ENCODE measurements at places on chromosomes 6 and 20.

DNA sequence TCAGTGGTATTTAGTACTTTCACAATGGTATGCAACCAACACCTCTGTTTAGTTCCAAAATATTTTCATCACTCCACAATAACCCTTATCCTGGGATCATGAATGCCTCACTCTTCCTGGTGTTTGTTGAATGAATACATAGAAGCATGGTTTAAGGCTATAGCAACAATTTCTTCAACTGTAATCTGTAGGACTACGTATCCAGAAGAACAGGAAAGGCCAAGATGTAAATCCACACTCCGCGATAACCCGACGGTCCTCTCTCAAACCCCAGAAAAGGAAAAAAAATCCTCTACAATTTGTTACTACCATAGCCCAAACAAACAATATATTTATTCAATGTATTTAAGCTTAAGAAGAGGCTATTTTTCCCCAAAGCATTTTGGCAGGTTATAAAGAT lies 141.4 kb upstream of the SALL4 start:
- no peak for DNase-seq
- no peaks in the 10 kb centered on the region for H3K27me3 ChIP-seq
- no peaks in the 10 kb centered on the region for H3K36me3 ChIP-seq
- no peak overlapping the region for H3K27ac ChIP-seq

GRCh38 chr6:106254636-106255035 lies 70.9 kb downstream of the ATG5 start:
- no peaks in the 10 kb centered on the region for H3K36me3 ChIP-seq
- no peak for DNase-seq
- peaks cover 9% of the 10 kb centered on the region for H3K4me1 ChIP-seq
- H3K27ac ChIP-seq, result peak overlapping the region; percentile 38

DNA sequence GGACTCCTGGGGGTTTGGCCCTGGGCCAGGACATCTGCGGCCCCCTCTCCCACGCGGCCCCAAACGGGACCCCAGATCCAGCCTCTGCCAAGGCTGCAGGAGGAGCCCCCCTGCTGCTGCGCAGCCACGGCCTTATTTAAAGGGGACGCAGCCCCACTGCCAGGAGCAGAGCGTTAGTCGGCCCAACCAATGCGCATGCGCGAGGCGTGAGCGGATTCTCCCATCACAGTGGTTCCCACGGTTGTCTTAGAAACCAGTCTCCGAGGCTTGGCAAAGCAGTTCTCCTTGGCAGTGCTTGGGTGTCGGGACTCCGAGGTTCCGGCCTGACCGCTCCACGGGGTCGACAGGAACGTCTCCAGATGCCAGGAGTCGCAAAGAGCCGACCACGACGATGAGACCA lies 288.3 kb upstream of the ZNF337 start:
- no peaks in the 10 kb centered on the region for H3K4me1 ChIP-seq
- DNase-seq, result no peak
- no peak overlapping the region for H3K27ac ChIP-seq
- H3K4me3 ChIP-seq, result peak overlapping the region; percentile 37
- H3K36me3 ChIP-seq, result no peaks in the 10 kb centered on the region

DNA sequence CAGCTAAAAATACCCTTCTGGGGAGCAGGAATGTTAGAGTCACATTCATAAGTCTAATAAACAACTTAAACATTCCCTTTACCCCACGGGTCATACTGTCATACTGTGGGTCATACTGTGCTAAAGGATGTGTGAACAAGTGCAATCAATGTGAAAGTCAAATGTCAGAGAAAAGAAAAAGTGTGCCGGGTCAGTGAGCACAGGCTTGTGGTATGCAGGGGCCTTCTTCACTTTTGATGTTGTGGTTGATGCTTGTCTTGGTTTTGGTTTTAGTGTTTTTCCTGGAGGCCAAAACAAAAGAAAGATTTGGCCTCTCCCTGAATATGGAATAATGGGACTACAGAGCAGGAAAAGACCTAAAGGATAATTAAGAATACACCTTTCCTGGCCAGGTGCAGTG lies 267.9 kb upstream of the PLN start:
- H3K27me3 ChIP-seq, result peaks cover 10% of the 10 kb centered on the region
- no peak overlapping the region for H3K4me3 ChIP-seq
- no peak overlapping the region for H3K27ac ChIP-seq
- H3K4me1 ChIP-seq, result peaks cover 2% of the 10 kb centered on the region

DNA sequence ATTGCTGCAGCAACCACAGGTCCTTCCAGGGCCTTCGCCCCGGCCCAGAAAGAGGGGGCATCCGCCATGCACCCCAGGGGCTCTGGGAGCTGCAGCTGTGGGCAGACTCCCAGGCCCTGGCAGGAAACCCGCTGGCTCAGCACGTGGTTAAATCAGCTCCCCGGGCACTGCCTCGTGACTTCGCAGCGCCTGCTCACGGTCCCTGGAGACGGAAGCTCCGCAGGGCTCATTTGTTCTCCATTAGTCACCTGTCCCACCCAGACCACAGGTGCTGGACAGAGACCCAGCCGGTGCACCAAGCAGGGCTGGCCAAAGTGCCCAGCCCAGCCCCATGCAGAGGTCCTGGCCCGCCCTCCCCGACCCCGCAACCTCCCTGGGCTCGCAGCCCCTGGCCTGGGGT lies 14.7 kb downstream of the KCNQ2 start:
- H3K27ac ChIP-seq, result no peak overlapping the region
- no peaks in the 10 kb centered on the region for H3K36me3 ChIP-seq
- H3K27me3 ChIP-seq, result peaks cover 37% of the 10 kb centered on the region
- no peak overlapping the region for H3K4me3 ChIP-seq

DNA sequence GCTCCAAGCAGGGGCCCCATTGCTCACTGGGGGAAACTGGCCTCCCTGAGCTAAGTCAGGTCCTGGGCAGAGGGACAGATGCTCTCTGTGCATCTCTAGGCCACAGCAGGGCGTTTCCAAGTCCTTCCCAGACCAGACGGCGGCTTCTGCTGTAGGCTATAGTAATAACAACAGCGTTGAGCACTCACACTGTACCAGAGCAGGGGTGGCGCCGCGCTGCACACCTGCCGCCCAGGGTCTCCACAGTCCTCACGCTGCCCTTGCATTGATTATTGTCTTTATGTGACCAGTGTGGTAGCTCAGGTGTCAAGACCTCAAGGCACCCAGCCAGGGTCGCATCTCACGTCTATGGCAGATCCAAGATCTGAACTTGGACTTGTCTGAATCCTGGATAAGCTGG lies 14.9 kb upstream of the CCN5 start:
- peaks cover 53% of the 10 kb centered on the region for H3K4me1 ChIP-seq
- H3K27ac ChIP-seq, result no peak overlapping the region
- H3K4me3 ChIP-seq, result no peak overlapping the region
- no peaks in the 10 kb centered on the region for H3K27me3 ChIP-seq
- DNase-seq, result no peak
- no peaks in the 10 kb centered on the region for H3K36me3 ChIP-seq

DNA sequence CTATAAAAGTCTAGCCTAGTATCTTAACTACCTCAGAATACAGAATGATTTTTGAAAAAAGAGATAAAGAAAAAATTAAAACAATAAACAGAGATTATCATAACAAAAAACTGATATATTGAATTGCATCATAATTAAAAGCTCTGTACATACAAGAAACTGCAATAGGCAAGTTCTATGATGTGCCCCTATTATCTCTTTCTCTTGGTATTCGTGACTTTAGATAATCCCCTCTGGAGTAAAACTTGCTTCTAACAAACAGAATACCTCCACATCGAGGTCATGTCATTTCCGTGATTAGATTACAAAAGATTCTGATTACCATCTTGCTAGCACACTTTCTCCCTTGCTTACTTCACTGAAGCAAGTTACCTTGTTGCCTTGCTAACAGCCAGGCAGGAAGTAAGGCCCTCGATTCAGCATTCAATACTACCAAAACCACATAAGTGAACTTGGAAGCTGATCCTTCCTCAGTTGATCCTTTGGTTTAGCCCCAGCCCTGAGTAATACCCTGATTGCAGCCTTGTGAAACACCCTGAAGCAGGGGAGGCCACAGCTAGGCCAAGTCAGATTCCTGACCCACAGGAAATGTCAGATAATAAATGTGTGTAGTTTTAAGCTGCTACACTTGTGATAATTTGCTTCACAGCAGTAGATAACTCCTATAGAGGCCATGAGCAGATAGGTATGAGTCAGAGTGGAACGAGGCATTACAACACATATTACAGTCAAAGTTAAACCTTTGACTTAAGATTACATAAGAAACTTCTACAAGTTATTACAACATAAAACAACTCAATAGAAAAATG lies 53.7 kb upstream of the TMX4 start:
- no peaks in the 10 kb centered on the region for H3K27me3 ChIP-seq
- peak; percentile 78 for DNase-seq
- H3K36me3 ChIP-seq, result no peaks in the 10 kb centered on the region
- no peak overlapping the region for H3K4me3 ChIP-seq

GRCh38 chr6:6008089-6008647 lies 1.4 kb upstream of the NRN1 start:
- H3K27ac ChIP-seq, result no peak overlapping the region
- H3K36me3 ChIP-seq, result no peaks in the 10 kb centered on the region
- peaks cover 67% of the 10 kb centered on the region for H3K27me3 ChIP-seq
- DNase-seq, result no peak
- H3K4me3 ChIP-seq, result no peak overlapping the region

DNA sequence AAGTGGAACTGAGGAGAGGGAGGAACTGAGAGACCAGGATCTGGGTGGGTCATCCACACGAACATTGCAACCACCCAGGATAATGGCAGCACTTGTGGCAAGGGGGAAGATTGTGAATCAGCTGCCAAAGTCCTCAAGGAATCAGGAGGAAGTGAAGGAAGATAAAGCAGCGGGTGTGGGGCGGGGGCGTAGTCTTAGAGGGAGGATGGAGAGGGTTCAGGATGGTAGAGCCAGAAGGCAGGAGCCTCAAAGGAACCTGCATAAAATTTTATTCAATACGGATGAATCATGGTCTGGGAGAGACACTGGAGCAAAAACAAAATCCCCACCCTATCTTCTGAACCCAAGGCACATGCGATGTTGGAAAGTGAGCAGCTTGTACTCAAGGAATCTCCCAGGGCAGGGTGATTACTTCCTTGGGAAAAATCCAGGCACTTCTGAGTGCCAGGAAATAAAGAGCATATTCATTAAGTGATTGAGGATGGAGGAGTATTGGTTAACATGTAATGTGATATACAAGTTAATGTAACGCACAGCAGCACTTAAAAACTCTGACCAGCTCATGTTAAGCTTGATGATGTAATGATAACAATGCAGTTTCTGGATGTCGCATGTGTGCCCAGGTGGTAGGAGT lies 82.0 kb upstream of the B3GAT2 start:
- peaks cover 24% of the 10 kb centered on the region for H3K27me3 ChIP-seq
- H3K4me3 ChIP-seq, result no peak overlapping the region
- H3K4me1 ChIP-seq, result peaks cover 2% of the 10 kb centered on the region
- no peak for DNase-seq
- no peak overlapping the region for H3K27ac ChIP-seq

DNA sequence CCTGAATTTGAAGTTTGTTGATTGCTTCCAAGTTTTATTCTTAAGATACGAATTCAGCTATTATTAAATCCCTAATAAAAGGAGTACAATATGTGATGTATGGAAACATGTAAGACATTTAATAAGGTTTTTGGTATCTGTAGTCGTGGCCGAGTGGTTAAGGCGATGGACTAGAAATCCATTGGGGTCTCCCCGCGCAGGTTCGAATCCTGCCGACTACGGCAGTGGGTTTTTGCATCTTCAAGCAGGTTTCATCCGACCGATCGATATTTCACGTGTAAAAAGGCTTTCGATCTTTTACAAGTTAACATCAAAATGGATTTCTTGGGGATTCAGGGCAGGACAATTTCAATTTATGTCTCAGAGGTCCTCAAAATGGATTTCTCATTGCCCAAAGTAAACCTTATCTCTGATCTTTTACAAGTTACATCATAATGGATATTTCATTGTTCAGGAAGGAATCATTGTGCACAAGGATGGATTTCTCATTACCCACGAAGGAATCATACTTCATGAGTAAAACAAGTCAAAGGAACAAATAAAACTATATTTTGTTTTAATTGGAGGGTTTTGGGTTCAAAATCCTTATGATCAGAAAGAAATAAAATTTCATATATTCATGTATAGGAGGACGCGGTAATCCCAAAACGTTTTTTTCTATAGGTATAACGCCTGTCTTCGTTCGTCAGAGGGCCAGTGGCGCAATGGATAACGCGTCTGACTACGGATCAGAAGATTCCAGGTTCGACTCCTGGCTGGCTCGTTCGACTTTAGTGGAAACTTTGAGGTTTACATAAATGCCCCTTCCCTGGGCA lies 37.3 kb upstream of the BTN3A2 start:
- H3K4me1 ChIP-seq, result peaks cover 2% of the 10 kb centered on the region
- H3K36me3 ChIP-seq, result no peaks in the 10 kb centered on the region
- no peak overlapping the region for H3K4me3 ChIP-seq
- DNase-seq, result peak; percentile 86
- no peak overlapping the region for H3K27ac ChIP-seq

DNA sequence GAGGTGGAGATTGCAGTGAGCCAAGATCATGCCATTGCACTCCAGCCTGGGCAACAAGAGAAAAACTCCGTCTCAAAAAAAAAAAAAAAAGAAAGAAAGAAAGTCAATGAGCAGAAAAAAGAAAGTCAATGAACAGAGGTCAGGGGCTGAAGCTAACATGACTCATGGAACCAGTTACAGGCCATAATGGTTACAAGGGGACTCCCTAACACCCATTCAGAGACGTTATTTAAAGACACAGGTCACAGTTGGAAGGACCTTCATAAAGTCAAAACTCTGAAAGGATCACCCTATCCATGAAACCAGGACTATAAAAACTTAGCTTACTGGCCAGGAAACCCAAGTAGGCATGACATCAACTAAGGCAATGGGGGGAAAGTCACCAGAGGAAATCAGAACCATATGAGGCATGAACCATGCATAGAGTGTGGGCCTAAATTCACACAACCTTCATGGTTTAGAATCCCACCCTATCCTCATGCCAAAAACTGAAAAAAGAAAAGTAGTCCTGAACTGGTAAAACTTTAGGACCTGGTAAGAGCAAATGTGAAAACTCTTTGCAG lies 18.2 kb downstream of the FBXL4 start:
- no peak for DNase-seq
- no peak overlapping the region for H3K27ac ChIP-seq
- peaks cover 2% of the 10 kb centered on the region for H3K36me3 ChIP-seq
- no peak overlapping the region for H3K4me3 ChIP-seq

DNA sequence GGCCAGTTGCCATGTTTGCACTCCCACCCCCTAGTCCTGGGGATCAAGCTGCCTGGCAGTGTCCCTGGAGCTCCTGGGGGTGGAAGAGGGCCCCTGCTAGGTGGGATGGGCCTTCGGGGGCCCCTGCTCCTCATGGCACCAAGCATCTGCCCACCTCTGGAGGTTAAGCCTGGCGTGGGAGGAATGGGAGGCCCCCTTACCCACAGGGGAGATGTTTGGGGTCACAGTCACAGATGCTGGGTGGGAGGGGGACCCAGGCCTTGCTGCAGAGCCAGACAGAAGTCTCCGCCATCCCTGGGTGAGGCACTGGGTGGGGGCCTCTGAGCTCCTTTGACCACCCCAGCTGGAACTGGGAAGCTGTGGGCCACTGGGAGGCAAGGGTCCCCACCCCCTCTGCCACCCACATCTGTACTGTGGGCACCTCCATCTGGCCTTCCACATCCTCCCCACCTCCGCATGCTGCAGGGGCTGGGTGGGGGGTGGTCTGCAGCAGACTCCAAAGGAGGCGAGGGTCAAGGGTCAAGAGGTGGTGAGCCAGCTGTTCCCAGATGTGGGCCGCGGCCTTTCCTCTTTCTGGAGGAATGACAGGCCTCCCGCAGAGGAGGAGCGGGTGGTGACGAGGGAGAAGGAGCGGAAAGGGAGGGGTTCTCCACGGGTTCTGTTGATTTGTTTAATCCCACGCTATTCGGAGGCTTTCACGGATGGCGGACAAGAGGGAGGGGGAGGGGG lies 41.5 kb downstream of the YTHDF1 start:
- H3K36me3 ChIP-seq, result no peaks in the 10 kb centered on the region
- DNase-seq, result no peak
